SJSA1 (cell line): ENCODE measurements at places on chromosomes 5 and 9. TPM values are rescaled to one million over a fixed set of nuclear protein-coding genes. Genes with fewer than 3 reads are reported as not detected.

- H3K27me3 ChIP-seq = no peaks in the 10 kb centered on the region
- H3K4me3 ChIP-seq = no peak overlapping the region
- no peaks in the 10 kb centered on the region; the same call in 1 of the 2 replicates for H3K36me3 ChIP-seq
- peaks cover 7% of the 10 kb centered on the region for H3K4me1 ChIP-seq
- DNase-seq = no peak
- no peak overlapping the region for H3K27ac ChIP-seq
Measured at GRCh38 chr9:136002881-136003280, 41.7 kb upstream of the UBAC1 start.

DNA sequence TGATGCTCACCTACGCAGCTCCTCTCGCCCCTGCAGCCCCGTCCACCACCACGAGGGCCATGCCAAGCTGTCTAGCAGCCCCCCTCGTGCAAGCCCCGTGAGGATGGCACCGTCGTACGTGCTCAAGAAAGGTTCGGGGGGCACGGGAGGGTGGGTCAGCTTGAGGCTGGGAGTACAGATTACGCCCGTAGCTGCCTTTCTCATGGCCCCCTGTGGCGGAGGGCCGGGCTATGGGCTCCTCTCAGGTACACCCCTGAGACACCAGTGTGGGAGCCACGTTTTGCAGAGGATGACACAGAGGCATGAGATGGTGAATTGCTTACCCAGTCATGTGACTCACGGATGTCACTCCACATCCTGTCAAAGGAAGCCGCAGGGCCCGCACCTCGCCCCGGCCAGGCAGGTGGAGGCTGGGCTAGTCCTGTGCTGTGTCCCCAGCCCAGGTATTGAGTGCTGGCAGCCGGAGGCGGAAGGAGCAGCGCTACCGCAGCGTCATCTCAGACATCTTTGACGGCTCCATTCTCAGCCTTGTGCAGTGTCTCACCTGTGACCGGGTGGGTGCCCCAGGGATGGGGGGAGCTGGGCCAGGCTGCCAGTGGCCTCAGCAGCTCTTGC is 33.7 kb downstream of the USP20 start:
- no peak overlapping the region for H3K27ac ChIP-seq
- DNase-seq = no peak
- no peak overlapping the region for H3K4me3 ChIP-seq
- 0 out of 2 replicates have a peak, but pooled peaks cover 3% of the 10 kb centered on the region for H3K36me3 ChIP-seq
- no peaks in the 10 kb centered on the region for H3K27me3 ChIP-seq
- H3K4me1 ChIP-seq = no peaks in the 10 kb centered on the region

- DNase-seq = no peak
- H3K36me3 ChIP-seq = no peaks in the 10 kb centered on the region
- H3K4me1 ChIP-seq = no peaks in the 10 kb centered on the region
- no peaks in the 10 kb centered on the region for H3K27me3 ChIP-seq
Measured at GRCh38 chr9:91900797-91901177, 49.2 kb downstream of the ROR2 start.

- no peak for DNase-seq
- no peak overlapping the region for H3K27ac ChIP-seq
- H3K4me3 ChIP-seq = no peak overlapping the region
- H3K36me3 ChIP-seq = no peaks in the 10 kb centered on the region; the same call in 1 of the 2 replicates
Measured at GRCh38 chr5:3891113-3891512, 295.5 kb downstream of the IRX1 start.

GRCh38 chr5:147375151-147375550 is 134.7 kb downstream of the DPYSL3 start:
- H3K27me3 ChIP-seq = no peaks in the 10 kb centered on the region
- DNase-seq = no peak
- H3K4me3 ChIP-seq = no peak overlapping the region
- H3K4me1 ChIP-seq = peaks cover 3% of the 10 kb centered on the region

DNA sequence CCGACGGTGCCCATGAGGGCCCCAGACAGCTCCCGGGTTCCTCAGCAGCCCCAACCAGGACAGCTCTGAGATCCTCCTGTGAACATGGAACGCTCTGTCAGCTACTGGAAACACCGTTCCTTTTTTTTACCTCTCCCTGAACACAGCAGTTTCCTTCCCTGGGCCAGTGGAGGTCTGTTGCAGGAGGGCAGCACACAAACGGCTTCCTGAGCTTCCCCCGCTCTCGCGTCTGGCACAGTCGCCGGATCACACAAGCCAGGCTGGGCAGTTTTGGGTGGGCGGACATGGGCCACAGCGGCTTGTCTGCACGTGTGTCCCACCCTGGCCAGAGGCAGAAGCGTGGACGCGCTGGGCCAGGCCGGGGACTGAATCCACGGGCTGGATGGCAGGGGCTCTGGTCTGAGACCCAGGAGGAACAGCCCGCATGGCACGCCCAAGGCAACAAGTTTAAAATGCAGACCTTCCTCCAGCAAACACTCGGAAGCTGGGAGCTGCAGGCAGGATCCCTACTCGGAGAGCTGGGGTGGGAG is 106.8 kb upstream of the SARDH start:
- H3K4me1 ChIP-seq = peaks cover 5% of the 10 kb centered on the region
- H3K27ac ChIP-seq = no peak overlapping the region
- H3K36me3 ChIP-seq = peaks cover 31% of the 10 kb centered on the region
- no peaks in the 10 kb centered on the region for H3K27me3 ChIP-seq
- H3K4me3 ChIP-seq = no peak overlapping the region
- no peak for DNase-seq

- no peak overlapping the region for H3K4me3 ChIP-seq
- no peak for DNase-seq
- H3K4me1 ChIP-seq = peaks cover 12% of the 10 kb centered on the region
- H3K27me3 ChIP-seq = no peaks in the 10 kb centered on the region
- no peaks in the 10 kb centered on the region for H3K36me3 ChIP-seq
- no peak overlapping the region for H3K27ac ChIP-seq
Measured at GRCh38 chr9:18604767-18605730, 131.1 kb downstream of the ADAMTSL1 start.

GRCh38 chr5:93874080-93874479 is 132.7 kb upstream of the POU5F2 start:
- no peaks in the 10 kb centered on the region for H3K36me3 ChIP-seq
- H3K4me1 ChIP-seq = no peaks in the 10 kb centered on the region
- DNase-seq = no peak
- H3K4me3 ChIP-seq = no peak overlapping the region

DNA sequence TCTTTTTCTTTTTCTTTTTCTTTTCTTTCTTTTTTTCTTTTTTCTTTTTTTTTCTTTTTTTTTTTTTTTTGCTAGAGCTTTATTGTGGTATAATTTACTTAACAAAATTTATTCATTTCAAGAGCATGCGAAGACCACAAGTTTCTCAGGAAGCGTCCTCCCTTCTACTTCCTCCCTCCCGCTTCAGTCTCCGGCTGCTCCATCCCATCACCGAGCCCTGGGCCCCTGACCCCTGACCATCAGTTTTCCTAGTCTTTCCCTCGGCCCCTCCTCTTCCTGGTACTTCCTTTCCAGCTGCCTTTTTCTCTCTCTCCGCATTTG is 34.7 kb downstream of the C9orf152 start:
- peaks cover 39% of the 10 kb centered on the region for H3K36me3 ChIP-seq
- no peak overlapping the region for H3K27ac ChIP-seq
- no peak overlapping the region for H3K4me3 ChIP-seq
- no peaks in the 10 kb centered on the region for H3K27me3 ChIP-seq
- DNase-seq = no peak
- H3K4me1 ChIP-seq = no peaks in the 10 kb centered on the region

DNA sequence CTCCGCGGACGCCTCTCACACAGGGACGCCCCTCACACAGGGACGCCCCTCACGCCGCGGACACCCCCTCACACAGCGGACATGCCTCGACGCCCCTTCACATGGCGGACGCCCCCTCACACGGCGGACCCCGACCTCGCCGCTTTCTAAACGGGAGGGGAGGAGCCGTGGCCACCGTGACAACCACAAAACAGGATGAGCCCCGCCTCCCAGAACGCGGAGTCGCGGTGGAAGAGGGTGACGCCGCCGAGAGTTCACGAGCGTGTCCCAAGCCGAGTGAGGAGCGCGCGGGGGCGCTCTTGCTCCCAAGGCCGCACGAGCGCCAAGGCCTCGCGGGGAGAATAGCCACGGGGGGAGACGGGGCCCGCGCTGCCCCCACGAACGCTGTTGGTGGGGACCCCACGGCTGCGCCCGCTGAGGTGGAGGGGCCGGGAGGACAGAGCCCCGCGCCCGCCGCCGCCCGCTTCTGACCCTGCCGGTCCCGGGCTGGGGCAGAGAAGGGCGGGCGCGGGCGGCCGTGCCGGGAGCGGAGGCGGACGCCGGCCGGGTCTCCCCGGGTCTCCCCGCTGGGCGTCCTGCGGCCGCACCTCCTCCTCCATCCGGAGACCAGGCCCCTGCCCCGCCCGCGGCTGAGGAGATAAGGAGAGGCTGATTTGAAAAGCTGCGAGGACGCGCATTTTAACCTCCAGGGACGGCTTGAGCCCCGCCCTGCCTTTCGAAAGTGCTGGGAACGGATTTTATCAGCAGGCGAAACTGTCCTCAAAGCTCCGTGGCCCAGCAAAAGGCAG is 3.9 kb upstream of the NKD2 start:
- no peak overlapping the region for H3K27ac ChIP-seq
- H3K36me3 ChIP-seq = no peaks in the 10 kb centered on the region
- H3K4me1 ChIP-seq = peaks cover 23% of the 10 kb centered on the region
- H3K27me3 ChIP-seq = peaks cover 60% of the 10 kb centered on the region
- peak overlapping the region; percentile 40 for H3K4me3 ChIP-seq

DNA sequence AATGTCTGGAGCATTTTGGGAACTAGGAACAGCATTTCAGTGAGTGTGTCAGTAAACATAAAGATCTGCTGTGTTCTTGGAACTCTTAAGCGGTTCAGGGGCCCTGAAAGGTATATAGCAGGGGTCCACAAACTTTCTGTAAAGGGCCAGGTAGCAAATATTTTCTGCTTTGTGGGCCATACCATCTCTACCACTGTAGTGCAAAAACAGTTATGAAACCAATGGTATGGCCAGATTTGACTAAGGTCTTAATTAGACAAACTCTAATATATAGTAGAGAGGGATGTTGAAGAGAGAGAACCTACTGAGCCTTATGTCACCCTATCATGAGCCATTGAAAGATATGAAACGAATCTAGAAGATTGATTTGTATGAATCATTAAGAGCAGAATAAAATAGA is 5.3 kb downstream of the TNPO1 start:
- no peaks in the 10 kb centered on the region for H3K27me3 ChIP-seq
- H3K4me3 ChIP-seq = no peak overlapping the region
- no peak for DNase-seq
- H3K36me3 ChIP-seq = peaks cover 10% of the 10 kb centered on the region
- peak overlapping the region; percentile 43 for H3K27ac ChIP-seq

DNA sequence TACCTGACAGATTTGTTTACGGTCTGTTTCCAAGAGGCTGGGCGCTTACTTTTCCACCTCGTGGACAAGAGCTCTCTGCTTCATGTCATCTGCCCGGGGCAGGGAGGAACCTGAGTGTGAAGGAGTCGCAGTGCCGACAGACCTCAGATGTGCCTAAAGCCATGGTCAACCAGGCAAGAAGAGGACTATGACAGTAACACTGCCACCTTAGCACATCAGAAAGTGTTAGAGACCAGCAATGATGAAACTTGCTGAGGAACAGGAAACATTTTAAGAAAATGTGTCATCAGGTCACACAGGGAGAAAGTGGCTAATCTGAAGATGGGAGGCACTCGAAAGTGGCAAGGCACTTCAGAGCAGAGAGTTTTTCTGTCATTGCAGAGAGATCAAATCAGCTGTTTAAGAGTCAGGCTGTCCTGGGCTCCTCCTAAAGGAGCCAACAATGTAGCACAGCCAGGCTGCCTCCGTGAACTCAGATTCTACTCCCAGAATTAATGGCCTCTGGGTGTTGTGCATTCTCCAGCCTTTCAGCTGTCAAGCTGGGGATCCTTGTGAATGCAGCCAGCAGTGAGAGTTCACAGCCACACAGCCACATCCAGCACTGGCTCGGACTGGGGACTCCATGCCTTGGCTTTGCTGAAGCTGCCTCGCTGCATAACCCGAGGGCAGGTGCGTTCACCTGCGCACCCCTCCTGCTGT is 94.6 kb downstream of the RAPGEF1 start:
- no peaks in the 10 kb centered on the region for H3K27me3 ChIP-seq
- H3K36me3 ChIP-seq = no peaks in the 10 kb centered on the region
- H3K27ac ChIP-seq = no peak overlapping the region
- no peak overlapping the region for H3K4me3 ChIP-seq
- peaks cover 15% of the 10 kb centered on the region for H3K4me1 ChIP-seq
- no peak for DNase-seq

- H3K36me3 ChIP-seq = 0 out of 2 replicates have a peak, but pooled peaks cover 4% of the 10 kb centered on the region
- H3K4me3 ChIP-seq = no peak overlapping the region
- H3K27me3 ChIP-seq = no peaks in the 10 kb centered on the region
- H3K27ac ChIP-seq = peak overlapping the region; percentile 76
- peak; percentile 71 for DNase-seq
- H3K4me1 ChIP-seq = peaks cover 33% of the 10 kb centered on the region
Measured at GRCh38 chr5:133205204-133205603, 153.4 kb downstream of the HSPA4 start.

DNA sequence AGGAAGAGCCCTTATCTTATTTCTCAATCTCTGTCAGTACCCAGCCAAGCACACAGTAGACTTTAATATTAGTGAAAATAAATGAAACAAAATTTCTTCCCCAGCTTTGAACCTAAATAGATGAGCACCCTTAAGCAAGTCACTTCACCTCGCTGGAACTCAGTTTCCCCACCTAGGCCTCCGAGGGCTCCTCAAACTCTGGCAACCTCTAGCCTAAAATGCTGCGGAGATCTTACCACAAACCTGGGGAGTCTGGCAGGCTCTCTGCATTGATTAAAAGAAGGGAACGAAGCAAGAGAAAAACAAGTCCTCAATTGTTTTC is 326 bp downstream of the RIGI start:
- no peaks in the 10 kb centered on the region for H3K27me3 ChIP-seq
- H3K4me3 ChIP-seq = peak overlapping the region; percentile 48
- H3K27ac ChIP-seq = peak overlapping the region; percentile 7; the same call in 1 of the 2 replicates
- no peaks in the 10 kb centered on the region for H3K36me3 ChIP-seq

DNA sequence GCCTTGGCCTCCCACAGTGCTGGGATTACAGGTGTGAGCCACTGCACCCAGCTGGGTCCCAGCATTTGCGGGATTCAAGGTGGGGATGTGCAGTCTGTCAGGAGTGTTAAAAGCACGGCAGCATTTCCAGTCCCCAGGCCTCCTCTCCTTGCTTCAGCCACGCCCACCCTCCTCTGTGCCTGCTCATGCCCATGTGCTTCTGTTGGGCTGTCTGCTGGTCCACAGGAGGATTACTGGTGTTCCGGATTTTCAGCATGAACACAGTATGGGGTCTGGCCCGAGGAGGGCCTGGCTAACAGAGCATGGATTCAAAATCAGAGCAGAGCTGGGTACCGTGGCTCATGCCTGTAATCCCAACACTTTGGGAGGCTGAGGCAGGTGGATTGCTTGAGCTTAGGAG is 5.5 kb downstream of the ARRDC1 start:
- peaks cover 32% of the 10 kb centered on the region for H3K36me3 ChIP-seq
- H3K27me3 ChIP-seq = no peaks in the 10 kb centered on the region
- no peak for DNase-seq
- peaks cover 28% of the 10 kb centered on the region for H3K4me1 ChIP-seq
- no peak overlapping the region for H3K27ac ChIP-seq

- no peaks in the 10 kb centered on the region for H3K36me3 ChIP-seq
- H3K27me3 ChIP-seq = no peaks in the 10 kb centered on the region
- H3K4me3 ChIP-seq = no peak overlapping the region
Measured at GRCh38 chr5:124104821-124105220, 592.8 kb downstream of the CSNK1G3 start.

The PKD2L2 gene
- total RNA-seq = not detected in 2 replicates

The CENPH gene
- 64.9 and 81.4 TPM in 2 replicates for total RNA-seq

The CMYA5 gene
- total RNA-seq = 0.05 and 0.06 TPM in 2 replicates

The PCDHA1 gene
- not detected in 2 replicates for total RNA-seq

The SLC24A2 gene
- total RNA-seq = not detected in 2 replicates

The PCDHA9 gene
- total RNA-seq = under 0.01 TPM in 1 of 2 replicates, not detected in the other

The PFN3 gene
- total RNA-seq = not detected in 2 replicates

The IDNK gene
- total RNA-seq = 2.1 and 2.6 TPM in 2 replicates

The PTPRD gene
- total RNA-seq = not detected in 2 replicates

The LIFR gene
- 36.2 and 46.0 TPM in 2 replicates for total RNA-seq
